Activated CD4-positive, alpha-beta T cell treated with anti-CD3 and anti-CD28 coated beads, Interleukin-2, amount 10 ng/mL, durations not matched to agents 24 days and 14 days (primary cell): ENCODE measurements at places on chromosomes 1 and 21. TPM values are rescaled to one million over a fixed set of nuclear protein-coding genes. Genes with fewer than 3 reads are reported as not detected.

Gene KRTAP12-2
- not detected in 2 replicates for total RNA-seq

Gene NBPF10
- 3.2 TPM in 2 replicates for total RNA-seq

Gene GJA8
- not detected in 2 replicates for total RNA-seq

GRCh38 chr1:232968965-232969364 is 18.6 kb downstream of the NTPCR start:
- no peak for DNase-seq
- H3K4me1 ChIP-seq: peaks cover 14% of the 10 kb centered on the region
- H3K27ac ChIP-seq: peak overlapping the region; percentile 32
- no peak overlapping the region for H3K4me3 ChIP-seq
- H3K36me3 ChIP-seq: peaks cover 56% of the 10 kb centered on the region

DNA sequence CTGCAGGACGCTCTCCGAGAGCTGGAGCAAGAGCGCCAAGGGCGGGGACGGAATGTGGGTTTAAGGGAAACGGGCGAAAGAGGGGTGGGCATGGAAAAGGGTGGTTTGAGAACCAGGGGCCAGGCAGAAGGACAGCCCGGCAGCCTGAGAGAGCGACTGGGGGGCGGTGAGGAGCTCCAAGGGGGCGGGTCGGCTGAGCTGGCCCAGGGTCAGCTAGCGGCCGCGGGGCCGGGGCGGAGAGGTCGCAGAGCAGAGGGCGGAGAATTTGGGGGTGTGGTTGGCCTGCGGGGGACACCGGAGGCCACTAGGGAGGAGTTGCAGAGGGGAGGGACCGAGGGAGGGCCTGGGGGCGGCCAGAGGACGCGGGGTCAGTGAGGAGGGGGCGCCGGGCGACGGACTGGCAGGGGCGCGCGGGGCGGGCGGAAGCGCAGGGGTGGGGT is 54.7 kb downstream of the NDUFS5 start:
- DNase-seq: no peak
- no peak overlapping the region for H3K27ac ChIP-seq
- peaks cover 4% of the 10 kb centered on the region for H3K4me1 ChIP-seq
- H3K4me3 ChIP-seq: peak overlapping the region; percentile 79
- H3K36me3 ChIP-seq: no peaks in the 10 kb centered on the region

DNA sequence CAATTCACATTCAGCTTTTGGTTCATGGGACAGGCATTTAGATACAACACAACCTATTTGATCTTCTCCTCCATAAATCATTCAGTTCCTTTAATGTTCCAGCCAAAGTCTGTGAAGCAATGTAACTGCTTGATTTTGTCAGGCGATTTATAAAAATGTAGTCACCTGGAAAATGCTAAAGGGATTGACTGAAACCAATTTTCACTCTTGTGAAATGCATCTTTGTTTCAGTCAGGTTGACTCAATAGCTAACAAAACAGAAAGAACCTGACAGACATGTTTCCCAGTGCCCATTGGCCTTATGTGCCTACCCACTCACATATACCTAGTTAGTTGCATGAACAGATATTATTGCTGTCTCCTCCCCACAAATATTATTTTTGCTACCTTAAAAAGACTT is 335.7 kb downstream of the CHRM3 start:
- H3K27ac ChIP-seq: peak overlapping the region; percentile 47
- no peaks in the 10 kb centered on the region for H3K27me3 ChIP-seq
- no peaks in the 10 kb centered on the region for H3K36me3 ChIP-seq
- DNase-seq: no peak
- H3K4me3 ChIP-seq: no peak overlapping the region

DNA sequence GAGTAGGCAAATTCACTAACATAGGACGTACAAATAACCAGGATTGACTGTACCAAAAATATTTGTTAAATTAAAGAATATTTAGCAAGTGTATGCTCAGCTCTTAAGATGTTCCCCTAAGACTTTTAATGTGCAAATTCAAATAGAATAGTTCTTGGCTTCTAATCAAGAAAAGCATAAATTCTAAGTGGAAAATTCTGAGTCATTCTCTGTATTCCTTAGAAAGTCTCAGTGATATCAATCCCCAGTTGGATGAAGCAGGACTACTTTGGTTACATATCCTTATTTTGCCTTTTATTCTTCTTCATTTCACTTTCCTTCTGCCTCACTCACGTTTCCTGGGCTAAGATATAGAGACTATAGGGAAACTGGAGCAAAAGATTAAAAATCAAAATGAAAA is 130.2 kb downstream of the IFI44 start:
- H3K27ac ChIP-seq: no peak overlapping the region
- no peaks in the 10 kb centered on the region for H3K4me1 ChIP-seq
- H3K27me3 ChIP-seq: no peaks in the 10 kb centered on the region

DNA sequence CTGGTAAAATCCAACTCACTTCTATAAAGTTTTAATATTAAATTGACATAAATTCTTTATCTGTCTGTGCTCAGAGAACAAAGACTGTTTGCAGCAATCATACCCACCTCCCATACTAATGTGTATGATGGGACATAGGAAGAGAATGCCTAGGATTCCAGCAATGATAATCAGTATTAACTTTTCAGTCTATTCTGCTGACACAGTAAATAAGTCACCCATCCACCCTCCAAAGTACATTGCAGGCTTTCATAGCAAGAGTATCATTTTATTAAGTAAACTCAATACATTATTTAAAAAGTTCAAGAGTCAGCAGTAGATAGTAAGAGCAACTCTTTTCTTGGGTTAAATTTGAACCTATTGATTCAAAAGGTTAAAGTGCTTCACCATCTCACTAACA is 8.8 kb downstream of the RBM34 start:
- no peak overlapping the region for H3K4me3 ChIP-seq
- no peaks in the 10 kb centered on the region for H3K27me3 ChIP-seq
- peaks cover 48% of the 10 kb centered on the region for H3K36me3 ChIP-seq
- peaks cover 17% of the 10 kb centered on the region for H3K4me1 ChIP-seq

GRCh38 chr21:46635324-46636180 is at the start of gene PRMT2:
PRMT2 (plus strand) TSS chr21:46635674; CDS start chr21:46636952, 1,278 bp downstream.
- peak within 1 kb of the TSS; percentile 97 for H3K27ac ChIP-seq
- peaks cover 22% of the 10 kb centered on the region for H3K36me3 ChIP-seq
- peaks cover 8% of the 10 kb centered on the region for H3K27me3 ChIP-seq
